AG09309 (cell line): ENCODE measurements at places on chromosomes 4 and X.

DNA sequence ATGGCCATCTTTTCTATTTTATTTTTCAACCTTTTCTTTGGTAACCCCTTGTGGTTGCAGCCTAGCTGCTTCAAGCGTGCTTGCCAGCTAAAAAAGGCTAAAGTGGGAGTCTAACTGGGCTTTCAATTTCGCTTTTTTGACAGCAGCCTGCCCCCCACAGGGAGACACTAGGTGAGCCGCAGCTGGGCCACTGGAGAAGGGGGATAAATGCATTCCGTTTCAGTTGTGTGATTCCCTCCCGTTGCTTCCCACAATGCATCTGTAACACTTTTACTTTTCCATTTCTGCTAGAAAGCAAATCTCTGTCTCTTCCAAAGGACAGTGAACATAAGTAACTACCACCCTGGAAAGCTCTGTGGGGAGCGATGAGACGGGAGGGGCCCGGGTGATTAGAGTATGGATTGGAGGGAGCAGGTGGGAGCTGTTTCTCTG lies 86.3 kb upstream of the RAPGEF2 start:
- no peak for DNase-seq

- DNase-seq: no peak
Observed at GRCh38 chrX:152817078-152817764, 13.3 kb downstream of the CETN2 start.

GRCh38 chr4:146132445-146132844 lies 43.1 kb upstream of the LSM6 start:
- DNase-seq: no peak

DNA sequence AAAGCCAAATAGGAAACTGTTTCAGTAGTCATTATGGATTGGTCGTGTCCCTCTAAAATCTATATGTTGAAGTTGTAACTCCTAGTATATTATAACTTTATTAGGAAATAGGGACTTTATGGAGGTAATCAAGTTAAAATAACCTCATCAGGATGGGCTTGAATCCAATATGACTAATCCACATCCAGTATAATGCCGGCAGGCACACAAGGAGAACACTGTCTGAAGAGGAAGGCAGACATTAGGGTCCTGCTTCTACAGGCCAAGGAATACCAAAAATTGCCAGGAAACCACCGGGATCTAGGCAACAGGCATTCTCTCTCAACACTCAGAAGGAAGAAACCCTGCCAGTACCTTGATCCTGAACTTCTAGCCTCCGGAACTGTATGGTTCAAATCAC lies 130.3 kb downstream of the ATP10D start:
- no peak for DNase-seq

DNA sequence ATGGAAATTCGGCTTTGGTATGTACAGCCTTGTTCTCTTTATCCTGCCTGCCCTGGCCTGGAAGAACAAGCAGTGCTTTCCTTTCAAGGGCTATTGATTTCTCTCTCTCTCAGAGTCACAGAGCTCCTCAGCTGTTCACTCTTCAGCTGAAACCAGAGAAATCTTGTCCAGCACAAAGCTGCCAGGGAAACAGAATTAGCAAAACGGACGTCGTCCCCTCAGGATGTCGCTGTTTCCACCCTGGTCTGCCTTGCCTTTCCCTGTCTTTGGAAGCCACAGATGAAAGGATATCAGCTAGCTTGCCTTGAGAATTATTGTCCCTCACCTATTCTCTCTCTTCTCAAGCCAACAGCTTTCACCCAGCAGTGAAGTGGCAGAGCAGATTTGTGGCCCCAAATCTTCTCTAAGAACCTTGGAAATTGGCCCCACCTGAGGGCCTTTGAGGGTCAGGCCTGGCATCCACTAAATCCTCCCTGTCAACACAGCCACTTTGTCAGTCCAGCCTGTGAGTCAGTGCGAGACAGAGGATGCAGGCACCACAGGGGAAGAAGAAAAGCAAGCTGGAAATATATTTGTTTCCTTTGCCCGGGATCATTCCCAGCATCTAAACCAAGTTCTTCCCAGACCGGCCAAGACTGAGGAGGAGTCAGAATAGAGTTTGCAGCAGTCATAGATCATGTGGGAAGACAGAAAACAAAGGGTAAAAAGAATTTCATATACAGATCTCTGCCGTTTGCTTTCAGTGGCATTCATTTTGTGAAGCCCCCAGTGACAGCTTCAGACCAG lies 63.8 kb upstream of the MTM1 start:
- no peak for DNase-seq

DNA sequence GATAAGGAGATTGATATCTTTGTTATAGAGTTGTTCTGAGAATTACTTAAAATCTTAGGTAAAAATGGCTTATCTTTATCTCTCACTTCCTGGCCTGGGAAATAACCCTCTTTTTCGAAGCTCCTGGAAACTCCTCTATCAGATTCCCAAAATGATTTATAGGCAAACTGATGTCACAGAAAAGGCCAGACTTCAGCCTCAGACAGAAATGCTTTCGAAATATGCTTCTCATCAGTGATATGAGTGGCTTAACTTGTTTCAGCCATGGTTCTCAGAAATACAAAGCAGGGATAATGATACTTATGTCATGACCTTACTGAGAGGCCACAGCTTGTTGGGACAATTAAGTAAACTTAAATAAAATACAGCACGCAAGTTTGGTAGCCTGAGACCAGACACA lies 85.3 kb upstream of the HS3ST1 start:
- no peak for DNase-seq

GRCh38 chr4:122635205-122635604 lies 14.3 kb upstream of the IL21 start:
- no peak for DNase-seq

- no peak for DNase-seq
Observed at GRCh38 chrX:8404926-8405325, 59.7 kb upstream of the VCX3B start.

DNA sequence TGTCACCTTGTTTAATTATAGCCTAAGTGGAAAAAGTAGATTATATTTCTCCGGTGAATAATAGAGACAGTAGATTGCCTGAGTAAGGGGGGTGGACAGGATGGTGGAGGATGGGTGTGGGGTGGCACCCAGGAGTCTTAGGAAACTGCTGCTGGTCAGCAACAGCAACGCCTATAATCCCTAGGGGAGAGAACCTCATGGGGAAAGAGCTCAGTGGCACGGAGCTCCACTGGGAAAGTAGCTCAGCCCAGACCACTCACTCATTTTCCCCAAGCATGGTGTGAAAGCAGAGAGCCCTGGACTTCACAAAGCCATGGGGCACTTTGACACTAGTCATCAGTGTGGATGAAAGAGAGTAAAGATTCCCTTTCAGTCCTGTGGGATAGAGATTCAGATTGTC lies 31.1 kb downstream of the METTL14 start:
- no peak for DNase-seq

DNA sequence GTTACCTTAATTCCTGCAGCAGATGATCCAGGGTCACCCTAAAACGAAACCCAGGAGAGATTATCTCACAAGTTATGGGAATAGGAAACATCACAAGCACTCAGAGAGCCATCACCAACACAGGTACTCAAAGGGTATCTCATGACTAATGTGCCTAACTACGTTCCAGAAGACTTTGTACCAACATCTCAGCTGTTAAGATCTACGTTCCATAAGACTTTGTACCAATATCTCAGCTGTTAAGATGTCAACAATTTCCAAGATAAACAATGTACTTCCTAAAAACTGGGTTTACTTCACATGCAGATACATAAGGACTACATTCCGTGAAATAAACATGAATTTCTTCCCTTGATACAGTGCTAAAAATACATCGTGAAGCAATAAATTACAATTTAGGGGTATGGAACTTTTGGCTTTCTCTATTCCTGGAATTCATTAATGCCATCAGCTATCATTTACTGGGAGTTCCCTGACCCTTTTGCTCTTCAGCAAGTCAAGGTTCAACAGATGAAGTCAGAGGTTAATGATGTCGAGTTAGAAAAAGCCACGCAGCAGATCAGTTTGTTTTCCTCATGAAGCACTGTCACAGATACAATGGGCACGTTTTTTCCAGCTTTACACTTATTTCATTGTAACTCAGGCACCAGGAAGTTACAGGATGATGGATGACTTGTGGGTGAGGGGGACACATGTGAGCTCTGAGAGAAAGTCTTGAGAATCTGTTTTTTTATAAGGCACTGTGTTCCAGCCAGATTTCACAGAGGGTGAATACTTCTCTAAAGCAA lies 127.0 kb upstream of the ETNPPL start:
- no peak for DNase-seq

- DNase-seq: no peak
Observed at GRCh38 chr4:124902001-124902515, 189.5 kb upstream of the ANKRD50 start.

DNA sequence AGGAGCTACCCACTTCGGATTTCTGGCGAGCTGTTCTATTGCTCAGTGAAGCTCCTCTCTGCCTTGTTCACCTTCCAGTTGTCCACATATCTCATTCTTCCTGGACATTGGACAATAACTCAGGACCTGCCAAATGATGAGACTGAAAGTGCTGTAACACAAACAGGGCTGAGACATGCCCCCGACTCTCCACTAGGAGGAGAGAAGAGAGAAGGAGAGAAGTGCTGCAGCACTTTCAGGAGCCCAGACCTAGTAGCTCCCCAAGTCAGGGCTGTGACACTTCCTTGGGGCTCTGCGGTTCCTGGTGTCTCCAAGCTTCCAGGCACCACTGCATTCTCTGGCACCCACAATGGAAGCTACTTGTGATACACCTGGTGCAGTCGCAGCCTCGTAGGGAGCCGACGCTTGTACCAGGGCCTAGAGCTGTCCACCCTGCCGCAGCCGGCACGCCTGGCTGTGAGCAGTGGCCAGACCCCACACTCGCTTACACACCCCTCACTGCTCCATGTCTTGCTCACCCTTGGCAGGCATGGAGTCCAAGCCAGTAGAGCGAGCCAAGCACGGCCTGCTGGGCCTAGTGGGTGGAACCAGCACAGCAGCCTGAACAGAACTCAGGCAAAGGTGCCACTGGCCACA lies 234.9 kb downstream of the TECRL start:
- DNase-seq: no peak

GRCh38 chrX:13522811-13523210 lies 46.6 kb upstream of the EGFL6 start:
- DNase-seq: no peak

DNA sequence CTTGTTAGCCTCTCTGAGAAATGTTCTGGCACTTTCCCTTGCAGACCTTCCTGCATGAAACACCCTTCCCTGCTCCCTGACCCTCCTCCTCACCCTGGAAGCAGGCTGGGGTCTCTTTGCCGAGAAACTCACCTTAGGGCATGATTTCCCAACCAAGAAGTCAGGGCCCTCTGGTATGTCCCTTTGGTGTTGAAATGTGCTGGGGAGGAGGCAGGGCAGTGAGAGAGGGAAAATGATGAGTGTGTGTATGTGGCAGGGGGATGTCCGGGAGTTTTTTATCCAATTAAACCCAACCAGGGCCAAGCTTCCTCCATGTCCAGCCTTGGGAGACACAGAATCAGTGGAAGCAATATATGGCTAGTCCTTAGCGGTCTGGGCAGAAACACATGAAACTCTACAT lies 5.1 kb downstream of the ELF4 start:
- no peak for DNase-seq

DNA sequence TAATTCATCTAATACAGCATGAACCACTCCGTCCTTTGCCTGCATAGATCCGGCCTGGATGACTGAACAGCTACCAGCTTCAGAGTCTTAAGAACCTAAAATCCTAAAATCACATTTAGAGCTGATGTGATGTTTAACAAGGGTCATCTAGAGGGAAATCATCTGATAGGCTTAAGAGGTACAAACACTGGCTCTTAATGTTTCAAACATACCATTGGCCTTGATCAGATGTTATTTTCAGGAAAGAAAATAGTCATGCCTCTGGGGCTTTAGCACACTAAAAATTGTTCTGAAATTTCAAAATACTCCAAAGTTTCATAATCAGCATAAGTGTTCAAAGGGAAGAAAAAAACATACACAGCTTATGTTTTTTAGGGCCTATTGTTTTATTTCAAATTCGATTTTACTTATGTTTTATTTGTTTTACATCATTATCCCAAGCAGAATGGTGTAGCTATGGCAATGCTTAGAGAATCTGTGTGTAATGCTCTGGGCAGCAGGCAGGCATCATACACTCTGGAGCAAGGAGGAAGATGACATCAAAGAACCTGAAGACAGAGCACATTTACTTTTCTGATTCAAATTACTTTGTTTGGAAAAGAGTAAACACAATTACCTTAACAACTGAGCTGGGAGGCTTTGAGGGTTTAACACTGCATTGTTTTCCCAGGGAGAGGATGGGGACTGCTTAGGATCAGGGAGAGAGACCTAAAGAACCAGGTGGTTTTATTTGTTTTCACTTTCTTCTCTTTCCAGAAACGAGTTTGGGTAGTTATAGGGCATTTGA lies 25.3 kb upstream of the LEF1 start:
- DNase-seq: no peak

DNA sequence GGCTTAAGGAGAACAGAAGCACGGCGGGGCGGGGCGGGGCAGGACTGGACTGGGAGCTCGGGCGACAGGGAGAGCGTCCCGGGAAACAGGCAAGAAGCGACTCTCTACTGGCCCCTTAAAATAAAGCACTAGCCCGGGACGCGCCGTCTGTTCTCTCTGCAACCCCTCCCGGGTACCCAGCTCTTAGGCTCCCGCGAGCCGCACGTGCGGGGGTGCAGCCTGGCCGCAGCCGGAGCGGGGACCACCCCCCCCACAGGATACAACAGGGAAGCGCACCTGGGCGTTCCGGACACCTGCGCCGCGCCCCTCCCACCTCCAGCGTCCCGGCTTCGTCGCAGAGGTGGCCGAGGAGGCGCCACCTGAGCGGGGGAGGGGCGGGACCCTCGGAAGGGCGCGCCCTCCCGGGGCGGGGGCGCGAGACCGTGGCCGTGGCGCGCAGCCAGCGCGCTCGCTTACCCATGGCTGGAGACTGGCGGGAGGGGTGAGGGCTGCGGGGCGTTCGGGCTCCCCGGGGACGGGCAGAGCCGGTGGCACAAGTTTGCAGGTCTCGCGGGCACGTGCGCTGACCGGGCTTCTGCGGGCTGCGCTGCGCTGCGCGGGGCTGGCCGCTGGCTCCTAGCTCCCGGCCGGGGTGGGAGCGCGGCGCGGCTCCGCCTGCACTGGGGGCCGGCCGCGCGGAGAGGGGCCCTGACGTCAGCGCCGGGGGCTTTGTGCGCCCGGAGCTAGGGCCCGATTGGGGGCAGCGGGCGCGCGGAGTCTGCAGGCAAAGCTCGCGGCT lies 91.5 kb downstream of the GEMIN8 start:
- no peak for DNase-seq

- DNase-seq: no peak
Observed at GRCh38 chr4:125440814-125441213, 126.1 kb downstream of the FAT4 start.

DNA sequence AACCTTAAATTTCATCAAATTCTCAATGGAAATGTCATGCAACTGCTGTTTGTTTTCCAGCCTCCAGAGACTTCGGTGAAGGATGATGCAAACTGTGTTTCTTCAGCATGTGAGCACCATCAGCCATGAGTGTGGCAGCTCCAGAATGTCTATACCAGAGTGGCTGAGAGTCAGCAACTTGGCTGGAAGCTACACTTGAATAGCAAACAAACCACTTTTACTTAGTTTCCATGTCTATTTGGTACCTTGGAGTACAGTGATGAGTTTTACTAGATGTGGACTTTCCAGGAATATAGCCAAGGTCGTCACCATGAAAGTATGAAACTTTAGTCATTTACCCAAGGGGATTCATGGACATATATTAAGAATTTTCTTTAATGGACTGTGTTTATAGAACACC lies 4.3 kb upstream of the IL21 start:
- DNase-seq: no peak

GRCh38 chr4:67087897-67088296 lies 457.4 kb downstream of the CENPC start:
- DNase-seq: no peak
